Activated T-helper 9 cell treated with anti-CD3 and anti-CD28 coated beads, Interleukin-2, amount 50 U/mL, for 16 hours (primary cell): ENCODE measurements at places on chromosomes 13 and 19.
A peak's percentile ranks its signal among the peaks of the same experiment; 100 is the strongest.

DNA sequence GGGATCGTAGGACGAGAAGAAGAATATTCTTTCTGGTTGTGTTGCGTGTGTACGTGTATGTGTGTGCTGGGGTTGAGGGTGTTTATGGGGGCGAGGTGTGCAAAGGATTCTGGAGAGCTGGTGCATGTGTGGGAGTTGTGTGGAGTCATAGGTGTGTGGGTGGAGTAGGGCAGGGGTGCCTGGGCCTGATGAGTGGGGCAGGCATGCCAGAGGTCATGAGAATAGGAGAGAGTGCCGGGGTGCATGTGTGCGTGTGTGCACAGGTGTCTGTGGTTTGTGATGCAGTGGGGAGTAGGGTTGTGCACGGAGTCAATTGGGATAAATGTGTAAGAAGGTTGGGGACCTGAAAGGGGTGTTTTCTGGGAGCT lies 649 bp downstream of the TMEM91 start:
- DNase-seq, result no peak

DNA sequence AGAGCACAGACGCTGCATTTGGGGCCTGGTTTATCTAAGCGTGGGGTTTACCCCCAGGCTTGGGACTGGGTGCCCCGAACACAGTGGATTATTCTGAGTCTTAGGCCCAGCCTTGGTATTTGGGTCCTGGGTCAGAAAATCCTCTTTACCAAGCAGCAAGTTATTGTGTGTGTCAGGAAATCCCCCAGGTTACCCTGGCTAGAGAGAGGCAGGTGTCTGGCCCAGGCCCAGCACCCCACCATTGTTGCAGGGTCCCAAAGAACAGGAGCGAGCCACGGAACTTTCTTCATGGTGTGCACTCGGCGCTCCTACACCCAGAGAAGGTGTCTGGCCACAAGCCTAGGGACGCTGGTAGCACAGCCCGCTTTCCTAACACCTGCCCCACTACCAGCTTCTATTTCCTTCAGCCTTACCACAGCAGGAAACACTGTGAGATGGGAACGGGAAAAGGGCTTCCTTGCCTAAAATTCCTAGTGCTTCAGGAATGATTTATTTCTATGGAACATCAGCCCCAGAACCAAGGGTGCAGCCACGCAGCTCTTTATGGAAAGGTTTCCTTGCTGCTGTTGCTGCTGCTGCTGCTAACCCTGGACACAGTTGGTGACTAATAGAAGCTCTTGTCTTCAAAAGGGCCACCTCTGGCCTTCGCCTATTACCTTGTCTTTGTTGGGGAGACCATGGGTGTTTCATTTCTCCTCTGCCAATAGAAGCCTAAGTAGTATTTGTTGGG lies 7.4 kb upstream of the CDX2 start:
- no peak for DNase-seq

DNA sequence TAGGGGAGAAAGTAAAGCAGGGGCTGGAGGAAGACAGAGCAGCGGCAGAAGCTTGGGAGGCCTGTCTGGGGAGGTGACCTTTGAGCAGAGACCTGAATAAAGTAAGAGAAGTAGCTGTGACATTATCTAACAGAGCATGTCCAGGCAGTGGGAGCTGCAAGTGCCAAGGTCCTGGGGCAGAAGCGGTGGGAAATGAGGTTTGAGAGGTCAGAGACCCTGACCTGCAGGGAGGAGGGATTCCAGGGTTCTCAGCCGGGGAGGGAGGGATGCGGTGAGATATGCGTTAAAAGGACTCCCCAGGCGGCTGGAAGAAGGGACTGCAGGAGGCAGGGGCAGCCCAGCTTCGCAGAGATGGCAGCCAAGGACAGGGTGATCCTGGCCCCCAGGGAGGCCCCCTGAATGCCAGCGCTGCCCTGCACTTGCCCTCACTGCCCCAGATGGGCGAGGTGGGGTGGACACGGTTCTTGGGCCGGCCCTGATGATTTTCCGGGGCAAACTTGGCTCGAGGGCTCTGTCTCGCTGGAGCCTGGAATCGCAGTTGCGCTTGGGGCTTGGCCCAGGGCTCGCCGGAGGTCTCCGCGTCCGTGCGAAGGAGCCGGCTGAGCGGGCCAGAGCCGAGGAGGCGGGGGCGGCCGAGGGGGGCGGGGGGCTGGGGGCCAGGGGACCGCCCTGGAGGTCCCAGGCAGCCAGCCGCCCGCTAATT lies 3.2 kb downstream of the CRLF1 start:
- no peak for DNase-seq

DNA sequence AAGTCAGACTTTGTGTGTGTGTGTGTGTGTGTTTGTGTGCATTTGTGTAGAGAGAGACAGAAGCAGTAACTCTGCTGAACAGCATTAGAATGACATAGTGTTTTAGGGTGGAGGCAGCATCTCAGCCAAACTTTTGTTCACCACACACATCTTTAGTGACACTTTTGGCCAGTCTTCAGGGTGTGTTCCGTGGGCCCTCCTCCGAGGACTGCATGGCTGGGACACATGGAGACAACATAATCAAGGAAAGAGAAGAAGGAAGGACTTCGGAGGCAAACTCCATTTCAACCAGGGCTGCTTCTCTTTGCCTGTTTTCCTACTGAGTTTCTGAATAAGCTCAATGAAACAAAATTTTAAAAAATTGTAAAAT lies 205.1 kb downstream of the LHFPL6 start:
- no peak for DNase-seq

DNA sequence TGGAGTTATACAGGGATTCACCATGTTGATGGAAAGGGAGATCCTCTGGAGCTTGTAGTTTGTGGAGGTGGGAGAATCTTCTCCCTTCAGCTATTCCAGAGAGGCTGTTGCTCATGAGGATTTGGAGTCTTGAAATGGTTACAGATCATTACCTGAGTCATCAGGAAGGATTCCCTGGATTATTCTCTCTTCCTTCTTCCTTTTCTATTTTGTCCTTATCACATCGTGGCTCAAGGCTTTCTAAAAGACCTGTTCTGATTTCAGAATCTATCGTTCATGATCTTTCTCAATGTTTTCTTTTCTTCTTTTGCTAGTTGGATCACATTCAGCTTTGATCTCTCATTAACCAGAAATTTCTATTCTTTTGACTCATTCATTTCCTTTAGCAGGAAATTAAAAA lies 196.0 kb downstream of the KLF5 start:
- no peak for DNase-seq

GRCh38 chr13:84191139-84191538 lies 308.9 kb upstream of the SLITRK1 start:
- no peak for DNase-seq

- DNase-seq, result no peak
These were observed 20.4 kb downstream of the GJA3 start for GRCh38 chr13:20140487-20140886.

DNA sequence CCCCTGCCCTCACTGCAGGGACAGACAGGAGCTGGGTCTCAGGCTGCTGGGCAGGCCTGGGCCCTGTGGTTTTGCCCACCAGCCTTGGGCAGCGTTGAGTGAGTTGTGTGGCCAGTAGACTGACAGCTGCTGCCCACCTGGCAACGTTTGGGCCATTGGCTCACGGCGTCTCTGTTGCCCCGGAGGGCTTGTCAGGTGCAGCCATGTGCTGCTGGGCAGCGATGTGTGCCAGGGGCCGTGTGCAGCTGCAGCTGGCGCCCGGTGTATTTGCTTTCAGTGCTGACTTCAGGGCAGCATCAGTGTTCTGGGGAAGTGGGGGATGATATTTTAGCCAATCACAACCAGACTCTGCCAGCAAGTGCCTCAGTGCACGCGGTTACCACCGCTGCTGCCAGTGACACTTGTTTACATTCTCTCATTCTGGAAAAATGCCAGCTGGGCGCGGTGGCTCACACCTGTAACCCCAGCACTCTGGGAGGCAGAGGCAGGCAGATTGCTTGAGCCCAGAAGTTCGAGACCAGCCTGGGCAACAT lies 10.6 kb downstream of the FZR1 start:
- no peak for DNase-seq

DNA sequence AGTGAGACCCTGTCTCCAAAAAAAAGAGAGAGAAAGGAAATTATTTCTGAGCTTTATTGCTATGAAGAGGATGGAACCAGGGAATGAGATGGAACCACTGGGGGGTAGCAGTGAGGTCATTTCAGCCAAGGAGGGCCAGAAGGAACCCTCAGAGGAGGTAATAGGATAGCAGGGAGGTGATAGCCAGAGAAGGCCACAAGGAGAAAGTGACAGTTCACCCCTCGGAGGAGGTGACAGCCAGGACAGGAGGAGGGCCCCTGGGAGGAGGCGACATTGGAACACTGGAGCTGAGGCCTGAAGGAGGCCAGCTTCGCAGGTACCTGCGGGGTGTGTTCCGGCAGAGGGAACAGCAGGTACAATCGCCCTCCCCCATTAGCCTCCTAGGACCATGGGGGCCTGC lies 675 bp upstream of the PGPEP1 start:
- DNase-seq, result no peak

- no peak for DNase-seq
These were observed 152.7 kb downstream of the TNFRSF19 start for GRCh38 chr13:23722726-23723453.

DNA sequence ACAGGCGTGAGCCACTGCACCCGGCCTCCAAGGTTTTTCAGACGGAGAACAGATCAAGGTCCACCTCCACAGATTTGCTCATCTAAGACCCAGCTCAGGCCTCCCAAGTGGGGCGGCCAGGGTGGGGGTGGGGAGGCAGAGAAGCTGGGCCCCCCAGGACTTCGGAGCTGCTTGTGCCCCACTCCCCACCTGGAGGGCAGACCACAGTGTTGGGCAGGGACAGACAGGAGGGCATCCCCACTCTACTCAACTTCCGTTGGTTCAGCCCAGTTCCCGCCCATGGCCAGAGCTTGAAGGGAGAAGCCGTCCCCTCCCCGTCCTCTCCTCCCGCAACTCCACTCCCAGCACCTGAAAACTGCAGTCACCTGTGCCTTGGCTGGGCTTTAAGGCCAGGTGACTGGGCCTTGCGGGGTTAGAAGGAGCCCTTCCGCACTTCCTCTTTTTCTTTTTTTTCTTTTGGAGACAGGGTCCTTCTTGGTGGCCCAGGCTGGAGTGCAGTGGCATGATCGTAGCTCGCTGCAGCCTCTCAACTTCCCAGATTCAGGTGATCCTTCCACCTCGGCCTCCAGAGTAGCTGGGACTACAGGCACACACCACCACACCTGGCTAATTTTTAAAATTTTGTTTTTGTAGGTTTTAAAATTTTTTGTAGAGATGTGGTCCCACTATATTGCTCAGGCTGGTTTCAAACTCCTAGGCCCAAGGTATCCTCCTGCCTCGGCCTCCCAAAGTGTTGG lies 734 bp upstream of the LRRC8E start:
- DNase-seq, result no peak

GRCh38 chr13:111909501-111909900 lies 157.4 kb upstream of the SOX1 start:
- DNase-seq, result no peak

- no peak for DNase-seq
These were observed 12.7 kb upstream of the ZNF443 start for GRCh38 chr19:12453495-12453894.

GRCh38 chr19:4556597-4557127 lies 2.8 kb downstream of the SEMA6B start:
- DNase-seq, result no peak

DNA sequence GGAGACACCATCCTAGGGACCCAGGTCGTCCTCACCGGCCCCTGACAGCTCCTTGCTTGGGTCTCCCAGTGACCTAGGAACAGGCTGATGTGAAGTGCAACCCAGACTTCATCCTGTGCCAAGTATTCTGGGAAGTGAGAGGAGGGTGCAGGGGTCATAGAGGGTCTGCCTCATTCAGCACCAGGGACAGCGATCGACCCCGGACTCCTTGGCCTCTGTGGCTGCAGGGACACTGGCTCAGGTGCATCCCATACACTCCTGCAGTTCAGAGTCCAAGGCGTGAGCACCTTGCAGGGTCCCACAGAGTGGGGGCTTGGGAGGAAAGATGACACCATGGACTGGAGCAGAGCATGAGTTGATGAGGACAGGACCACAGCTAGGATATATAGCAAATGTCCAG lies 10.0 kb upstream of the OR10H2 start:
- DNase-seq, result no peak

DNA sequence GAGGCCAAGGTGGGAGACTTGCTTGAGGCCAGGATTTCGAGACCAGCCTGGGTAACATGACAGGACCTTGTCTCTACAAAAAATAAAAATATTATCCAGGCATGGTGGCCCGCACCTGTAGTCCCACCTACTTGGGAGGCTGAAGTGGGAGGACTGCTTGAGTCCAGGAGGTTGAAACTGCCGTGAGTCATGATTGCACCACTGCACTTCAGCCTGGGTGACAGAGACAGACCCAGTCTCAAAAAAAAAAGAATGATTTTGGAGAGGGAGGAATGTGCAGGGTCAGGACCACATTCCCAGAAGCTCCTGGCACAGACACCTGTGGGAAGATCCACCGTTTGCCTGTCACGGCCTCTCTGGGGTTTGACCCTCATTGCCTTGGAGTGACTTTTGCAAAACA lies 9.3 kb upstream of the BAX start:
- no peak for DNase-seq

GRCh38 chr13:95349267-95349666 lies 48.0 kb upstream of the ABCC4 start:
- DNase-seq, result no peak

DNA sequence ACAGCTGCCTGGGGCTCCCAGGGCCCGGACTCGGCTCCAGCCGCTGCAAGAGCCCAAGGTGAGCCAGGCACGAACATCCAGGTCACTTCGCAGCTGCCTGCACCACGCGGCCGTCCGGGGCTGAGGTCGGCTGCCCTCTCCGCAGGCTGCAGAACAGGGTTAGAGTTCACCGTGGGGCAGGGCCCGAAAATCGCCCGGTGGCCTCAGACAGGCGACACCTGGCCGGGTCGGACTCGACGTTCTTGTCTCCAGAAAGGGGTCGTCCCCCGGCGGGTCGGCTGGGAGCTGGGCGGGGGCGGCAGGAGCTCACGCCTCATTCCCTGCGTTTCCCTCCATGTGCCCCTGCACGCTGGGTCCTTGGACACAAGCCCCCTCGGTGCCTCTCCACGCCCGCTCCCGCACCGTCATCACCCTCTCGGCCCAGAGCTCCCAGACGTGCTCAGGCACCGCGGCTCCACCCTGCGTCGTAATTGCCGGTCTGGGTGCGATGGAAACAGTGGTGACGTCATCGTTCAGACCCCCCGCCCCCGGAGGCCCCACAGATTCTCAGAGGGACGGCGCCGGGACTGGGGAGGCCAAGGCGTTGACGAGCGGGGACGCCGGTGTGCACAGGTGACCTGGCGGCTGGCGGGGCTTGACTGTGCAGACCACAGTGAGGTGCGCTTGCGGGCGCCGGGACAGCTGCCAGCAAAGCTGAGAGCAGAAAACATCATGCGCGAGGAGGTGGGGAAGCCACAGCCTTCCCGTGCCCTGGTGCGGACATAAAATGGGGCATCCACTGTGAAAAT lies 4.0 kb upstream of the GRIN3B start:
- peak; percentile 62 for DNase-seq
